ENCODE measurements at places on chromosomes 5 and 9. TPM values are rescaled to one million over a fixed set of nuclear protein-coding genes. Genes with fewer than 3 reads are reported as not detected.
A peak's percentile ranks its signal among the peaks of the same experiment; 100 is the strongest.

DNA sequence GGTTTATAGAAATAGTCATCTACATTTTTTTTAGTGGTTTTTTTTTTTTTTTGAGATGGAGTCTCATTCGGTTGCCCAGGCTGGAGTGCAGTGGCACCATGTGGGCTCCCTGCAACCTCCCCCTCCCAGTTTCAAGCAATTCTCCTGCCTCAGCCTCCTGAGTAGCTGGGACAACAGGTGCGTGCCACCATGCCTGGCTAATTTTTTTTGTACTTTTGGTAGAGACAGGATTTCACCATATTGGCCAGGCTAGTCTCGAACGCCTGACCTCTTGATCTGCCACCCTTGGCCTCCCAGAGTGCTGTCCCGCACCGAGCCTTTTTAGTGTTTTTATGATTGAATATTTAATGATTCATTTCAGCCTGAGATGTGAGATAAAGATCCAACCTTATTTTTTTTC lies 27.3 kb downstream of the ANKRD33B start:
- no peaks in the 10 kb centered on the region for H3K36me3 ChIP-seq
- DNase-seq: no peak
- H3K27ac ChIP-seq: no peak overlapping the region
- H3K4me1 ChIP-seq: peaks cover 15% of the 10 kb centered on the region

- H3K27me3 ChIP-seq: no peaks in the 10 kb centered on the region
- no peaks in the 10 kb centered on the region for H3K4me1 ChIP-seq
- H3K36me3 ChIP-seq: no peaks in the 10 kb centered on the region
- no peak for DNase-seq
Observed at GRCh38 chr9:20199111-20199510, 410.3 kb upstream of the SLC24A2 start.

DNA sequence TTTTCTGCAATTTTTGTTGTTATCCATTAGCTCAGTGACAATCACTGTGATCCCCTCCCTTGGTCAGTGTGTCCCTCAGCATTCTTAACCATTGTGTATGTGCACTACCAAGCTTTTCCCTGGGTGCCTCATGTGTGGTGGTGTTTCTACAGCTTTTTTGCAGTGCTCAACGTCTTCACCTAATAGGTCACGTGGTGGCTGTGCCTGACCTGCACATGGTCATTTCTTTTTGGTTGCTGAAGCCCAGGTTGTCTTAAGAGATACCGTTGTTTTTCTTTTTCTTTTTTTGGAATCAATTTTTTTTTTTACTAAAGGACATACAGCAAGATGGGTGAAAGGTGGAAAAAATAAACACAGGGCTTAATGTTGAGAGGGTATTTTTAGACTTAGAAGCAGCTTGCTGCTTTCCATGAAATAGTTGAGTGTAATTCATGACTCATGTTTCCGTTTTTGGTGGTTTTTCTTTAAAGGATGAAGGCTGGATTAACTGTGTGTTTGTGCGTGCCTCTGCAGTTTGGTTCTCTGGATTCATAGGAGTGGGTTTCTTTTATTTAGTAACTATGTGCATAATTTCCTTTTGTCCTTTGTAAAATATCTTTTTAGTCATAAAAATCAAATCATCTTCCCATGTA lies 22.2 kb downstream of the SH3GL2 start:
- no peaks in the 10 kb centered on the region for H3K4me1 ChIP-seq
- H3K36me3 ChIP-seq: no peaks in the 10 kb centered on the region
- H3K27me3 ChIP-seq: no peaks in the 10 kb centered on the region
- DNase-seq: peak; percentile 64

GRCh38 chr5:172123269-172123692 lies 64.7 kb downstream of the STK10 start:
- H3K27me3 ChIP-seq: no peaks in the 10 kb centered on the region
- no peak overlapping the region for H3K4me3 ChIP-seq
- peak; percentile 61 for DNase-seq
- H3K36me3 ChIP-seq: peaks cover 2% of the 10 kb centered on the region
- H3K27ac ChIP-seq: no peak overlapping the region
- H3K4me1 ChIP-seq: peaks cover 2% of the 10 kb centered on the region

GRCh38 chr5:14665101-14665822 lies 744 bp downstream of the OTULIN start:
- H3K36me3 ChIP-seq: no peaks in the 10 kb centered on the region
- H3K27ac ChIP-seq: peak overlapping the region; percentile 91
- DNase-seq: peak; percentile 23
- peaks cover 12% of the 10 kb centered on the region for H3K4me1 ChIP-seq
- H3K27me3 ChIP-seq: no peaks in the 10 kb centered on the region

DNA sequence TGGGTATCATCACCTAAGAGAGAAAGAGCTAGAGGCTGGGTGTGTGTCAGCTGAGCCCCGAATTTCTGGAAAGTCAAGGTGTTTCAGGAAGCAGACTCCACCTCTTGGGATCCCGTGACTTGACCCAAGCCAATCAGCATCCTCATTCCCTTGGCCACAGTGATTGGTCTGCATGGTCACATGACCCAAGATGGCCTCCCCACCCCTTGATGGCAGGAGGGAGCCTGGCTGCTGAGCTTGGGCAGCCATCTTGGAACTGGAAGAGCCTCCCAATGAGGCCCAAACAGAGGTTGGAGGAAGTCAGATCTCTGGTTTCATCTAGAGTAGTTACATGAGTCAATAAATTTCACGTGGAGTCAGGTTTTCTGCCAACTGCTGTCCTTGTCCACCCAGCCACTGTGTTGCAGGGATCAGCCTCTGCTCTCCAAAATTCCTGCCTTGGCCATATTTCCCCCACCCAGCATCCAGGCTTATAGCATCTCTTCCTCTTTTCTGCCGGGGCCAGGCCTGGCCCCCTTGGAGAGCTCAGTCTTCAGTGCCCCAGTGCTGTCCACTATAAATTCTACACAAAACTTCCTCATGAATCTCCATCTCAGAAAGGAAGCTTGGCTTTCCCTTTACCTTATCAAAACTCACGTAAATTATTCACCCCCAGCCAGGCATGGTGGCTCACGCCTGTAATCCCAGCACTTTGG lies 17.2 kb upstream of the SUSD3 start:
- no peak for DNase-seq
- H3K4me1 ChIP-seq: no peaks in the 10 kb centered on the region
- no peak overlapping the region for H3K4me3 ChIP-seq
- no peak overlapping the region for H3K27ac ChIP-seq
- no peaks in the 10 kb centered on the region for H3K27me3 ChIP-seq

DNA sequence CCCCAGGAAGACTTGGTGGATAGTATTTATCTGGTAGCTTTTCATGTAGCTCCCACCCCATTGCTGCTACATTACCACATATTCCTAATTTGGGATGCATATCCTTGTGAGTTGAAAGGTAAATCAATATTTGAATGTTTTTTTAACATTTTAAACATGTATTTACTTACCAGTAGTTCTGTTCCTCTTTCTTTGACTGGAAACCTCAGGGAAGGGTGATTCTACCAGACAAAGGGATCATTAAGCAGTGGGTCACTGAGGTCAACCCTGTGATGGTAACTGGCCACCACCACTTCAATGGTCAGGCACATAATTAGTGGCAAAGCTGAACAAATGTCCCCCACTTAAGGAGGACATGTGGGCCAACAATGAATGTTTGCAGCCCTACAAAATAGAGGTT lies 27.2 kb upstream of the KLF9 start:
- H3K27ac ChIP-seq: no peak overlapping the region
- no peak for DNase-seq
- H3K4me1 ChIP-seq: peaks cover 2% of the 10 kb centered on the region
- no peaks in the 10 kb centered on the region for H3K27me3 ChIP-seq
- H3K36me3 ChIP-seq: no peaks in the 10 kb centered on the region
- no peak overlapping the region for H3K4me3 ChIP-seq

- no peak overlapping the region for H3K4me3 ChIP-seq
- H3K36me3 ChIP-seq: no peaks in the 10 kb centered on the region
- DNase-seq: peak; percentile 48
- peaks cover 14% of the 10 kb centered on the region for H3K4me1 ChIP-seq
Observed at GRCh38 chr5:135194573-135195269, 160.7 kb upstream of the PITX1 start.

DNA sequence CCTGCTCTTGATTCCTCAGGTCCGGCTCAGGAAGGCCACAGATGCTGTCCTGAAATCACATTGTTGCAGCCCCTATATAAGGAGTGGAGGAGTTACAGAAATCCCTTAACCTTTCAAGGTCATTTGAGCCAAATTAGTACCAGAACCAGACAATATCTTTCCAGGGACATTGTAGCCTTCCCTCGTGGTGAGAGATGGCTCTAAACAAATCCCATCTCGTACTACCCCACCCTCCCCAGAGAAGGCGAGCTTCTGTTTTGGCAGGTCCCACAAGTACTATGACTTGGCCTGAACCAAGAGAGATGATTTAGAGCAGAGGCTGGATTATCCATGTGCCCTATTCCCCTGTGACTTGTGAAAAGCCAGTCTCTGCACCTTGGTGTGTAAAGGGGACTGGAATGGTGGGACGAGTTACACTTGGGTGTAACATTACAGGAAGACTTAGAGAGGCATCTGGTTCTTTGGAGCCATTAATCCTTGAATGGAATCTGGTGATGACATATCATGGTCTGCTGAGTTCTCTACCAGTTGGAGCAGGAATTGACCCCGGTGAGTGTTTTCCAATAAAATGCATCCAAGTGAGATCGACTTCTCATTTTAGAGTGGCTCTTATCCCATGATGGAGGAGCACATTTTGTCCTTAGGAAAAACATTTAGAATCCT lies at the start of gene FAM240B:
Gene FAM240B, minus strand, starts transcription at position 51 of the 663 bp plus-strand sequence. CDS start 16,134 bp downstream, outside the sequence.
- no peak within 1 kb of the TSS for H3K4me3 ChIP-seq
- no peak within 1 kb of the TSS for H3K27ac ChIP-seq
- H3K27me3 ChIP-seq: no peaks in the 10 kb centered on the region
- no peaks in the 10 kb centered on the region for H3K4me1 ChIP-seq
- DNase-seq: no peak

GRCh38 chr9:128088253-128088945 lies 20.4 kb downstream of the SLC25A25 start:
- DNase-seq: no peak
- H3K36me3 ChIP-seq: no peaks in the 10 kb centered on the region
- H3K4me1 ChIP-seq: peaks cover 19% of the 10 kb centered on the region
- H3K4me3 ChIP-seq: no peak overlapping the region

DNA sequence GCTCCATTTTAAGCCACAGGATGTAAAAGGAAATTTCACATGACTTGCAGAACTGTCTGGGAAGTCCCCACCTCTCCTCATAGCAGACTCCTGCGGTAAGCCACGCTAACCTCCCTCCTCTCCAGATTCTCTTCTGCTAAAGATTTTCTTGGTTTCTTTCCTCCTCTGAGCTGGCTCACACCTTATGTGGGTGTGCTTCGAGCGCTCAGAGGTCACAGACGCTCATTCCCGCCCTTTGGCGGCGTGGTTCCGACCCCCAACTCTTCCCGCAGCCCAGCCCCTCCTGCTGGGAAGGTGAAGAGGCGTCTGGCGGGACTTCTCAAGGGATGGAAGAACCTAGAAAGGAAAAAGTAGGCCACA lies 32.9 kb upstream of the CDK20 start:
- no peaks in the 10 kb centered on the region for H3K36me3 ChIP-seq
- no peak overlapping the region for H3K27ac ChIP-seq
- no peaks in the 10 kb centered on the region for H3K4me1 ChIP-seq
- no peak overlapping the region for H3K4me3 ChIP-seq

DNA sequence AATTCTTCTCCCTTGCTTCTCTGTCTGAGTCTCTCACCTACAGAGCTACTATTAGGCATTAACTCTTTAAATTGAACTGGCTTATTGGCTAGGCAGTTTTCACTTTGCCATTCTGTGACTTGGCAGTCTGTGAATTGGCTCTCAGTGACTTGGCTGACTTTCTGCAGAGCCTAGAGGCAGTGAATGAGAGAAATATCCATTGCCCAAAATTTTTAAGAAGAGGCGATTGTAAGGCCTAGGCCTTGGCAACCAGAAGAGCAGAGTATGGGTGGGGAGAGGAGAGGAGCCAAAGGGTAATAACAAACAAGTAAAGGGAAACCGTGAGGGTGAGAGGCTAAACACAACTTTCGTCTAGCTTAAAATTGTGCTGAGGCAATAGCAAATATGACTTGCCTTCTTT lies 176.7 kb downstream of the PRR16 start:
- no peak overlapping the region for H3K4me3 ChIP-seq
- no peak overlapping the region for H3K27ac ChIP-seq
- DNase-seq: no peak
- no peaks in the 10 kb centered on the region for H3K27me3 ChIP-seq
- no peaks in the 10 kb centered on the region for H3K4me1 ChIP-seq
- no peaks in the 10 kb centered on the region for H3K36me3 ChIP-seq

DNA sequence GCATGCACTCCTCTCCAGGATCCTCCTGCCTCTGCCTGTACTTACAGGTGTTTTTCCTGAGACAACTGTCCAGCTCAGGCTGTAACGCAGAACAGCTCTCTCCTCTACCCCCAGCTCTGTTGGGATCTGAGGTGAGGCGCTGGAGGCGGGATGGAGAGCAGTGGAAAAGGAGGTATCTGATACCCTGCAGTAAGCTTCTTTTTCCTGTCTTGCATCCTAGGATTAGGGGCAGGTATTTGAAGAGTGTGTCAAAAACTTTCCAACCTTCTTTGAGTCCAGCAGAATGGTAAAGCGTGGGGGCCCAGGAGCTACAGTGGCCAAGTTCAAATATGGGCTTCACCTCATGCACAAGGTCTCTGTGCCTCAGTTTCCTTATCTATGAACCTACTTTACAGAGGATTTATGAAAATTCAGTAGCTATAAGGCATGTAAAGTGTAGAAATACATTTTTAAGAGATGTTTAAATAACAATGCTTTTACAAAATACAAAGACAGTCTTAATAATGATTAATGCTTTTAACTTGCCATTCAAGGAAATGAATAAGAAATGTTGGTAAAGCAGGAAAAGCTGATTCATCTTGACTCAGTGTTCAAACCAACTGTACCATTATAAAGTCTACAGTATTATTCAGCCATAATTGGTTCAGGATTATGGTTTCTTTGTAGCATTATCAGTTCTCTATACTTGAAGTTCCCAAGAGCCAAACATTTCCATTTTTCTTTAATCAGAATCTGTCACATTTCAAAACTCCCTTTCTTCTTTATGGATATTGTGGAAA lies 26.1 kb downstream of the MAP1B start:
- no peak overlapping the region for H3K4me3 ChIP-seq
- H3K27me3 ChIP-seq: no peaks in the 10 kb centered on the region
- DNase-seq: peak; percentile 78
- H3K4me1 ChIP-seq: peaks cover 23% of the 10 kb centered on the region

DNA sequence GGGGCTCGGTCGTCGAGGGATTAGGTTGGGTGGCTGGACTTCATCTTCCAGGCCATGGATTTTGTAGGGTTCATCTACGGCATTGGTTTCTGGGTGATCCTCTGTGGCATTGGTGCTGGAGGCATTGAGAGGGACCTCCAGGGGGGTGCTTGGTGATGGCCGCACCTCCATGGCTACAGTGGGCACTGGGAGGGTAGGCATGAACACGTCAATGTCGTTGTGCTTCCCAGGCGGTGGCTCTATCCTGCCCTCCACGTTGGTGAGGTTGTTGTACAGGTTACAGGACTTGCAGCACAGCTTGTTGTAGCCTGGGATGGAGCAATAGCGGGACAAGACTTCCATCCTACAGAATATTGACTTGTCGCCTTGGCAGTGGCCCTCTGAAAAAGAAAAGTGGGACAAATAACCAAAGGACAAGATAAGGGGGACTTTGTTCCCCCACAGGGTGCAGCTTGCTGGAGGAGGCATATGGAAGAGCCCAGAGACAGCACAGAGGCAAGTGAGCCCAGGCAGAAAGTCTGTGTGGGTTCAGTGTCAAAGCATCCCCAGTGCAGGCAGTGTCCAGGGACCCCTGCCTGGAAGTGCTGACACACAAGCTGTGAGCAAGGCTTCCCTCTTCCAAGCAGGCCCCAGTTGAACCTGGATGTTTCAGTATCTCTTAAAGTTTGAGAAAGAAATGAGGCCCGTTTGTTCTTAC lies 53.9 kb downstream of the ZNF354C start:
- no peaks in the 10 kb centered on the region for H3K27me3 ChIP-seq
- no peaks in the 10 kb centered on the region for H3K36me3 ChIP-seq
- H3K4me3 ChIP-seq: no peak overlapping the region

The IL13 gene
- not detected for total RNA-seq

The DBN1 gene
- total RNA-seq: 102 TPM

The GAS1 gene
- total RNA-seq: 7.4 TPM

The DMRT2 gene
- total RNA-seq: not detected
